ENCODE measurements at places on chromosomes 1 and 21.

GRCh38 chr1:8560035-8560434 is 242.1 kb downstream of the SLC45A1 start:
- no peak for DNase-seq

DNA sequence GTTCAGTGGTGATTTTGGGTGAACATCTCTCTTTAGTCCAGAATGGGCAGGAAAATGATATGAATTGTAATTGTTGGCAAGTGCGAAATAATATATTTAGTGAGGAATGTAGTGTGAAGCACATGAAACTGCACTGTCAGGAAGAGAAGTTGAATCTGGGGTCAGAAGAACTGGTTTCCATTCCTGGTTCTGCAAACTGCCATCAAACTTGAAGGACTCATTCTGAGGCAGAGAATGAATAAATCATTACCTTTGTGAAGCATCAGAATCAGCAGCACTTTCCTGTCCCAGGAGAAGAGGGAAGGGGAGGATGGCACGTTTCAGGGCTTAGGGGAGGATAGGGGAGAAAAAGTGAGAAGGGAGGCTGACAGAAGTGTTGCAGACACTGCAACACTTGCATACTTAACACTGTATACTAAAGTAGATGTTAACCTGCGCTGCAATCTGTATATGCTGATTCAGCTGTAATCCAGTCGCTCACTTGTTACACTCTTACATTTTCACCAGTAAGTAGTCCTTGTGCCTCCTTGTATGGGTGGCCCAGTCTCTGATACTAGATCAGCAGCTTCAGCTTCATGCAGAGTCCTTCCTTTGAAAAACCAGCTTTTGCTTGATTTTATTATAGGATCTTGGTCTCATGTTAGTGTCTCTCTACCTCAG is 10.5 kb upstream of the RPTN start:
- DNase-seq, result no peak

DNA sequence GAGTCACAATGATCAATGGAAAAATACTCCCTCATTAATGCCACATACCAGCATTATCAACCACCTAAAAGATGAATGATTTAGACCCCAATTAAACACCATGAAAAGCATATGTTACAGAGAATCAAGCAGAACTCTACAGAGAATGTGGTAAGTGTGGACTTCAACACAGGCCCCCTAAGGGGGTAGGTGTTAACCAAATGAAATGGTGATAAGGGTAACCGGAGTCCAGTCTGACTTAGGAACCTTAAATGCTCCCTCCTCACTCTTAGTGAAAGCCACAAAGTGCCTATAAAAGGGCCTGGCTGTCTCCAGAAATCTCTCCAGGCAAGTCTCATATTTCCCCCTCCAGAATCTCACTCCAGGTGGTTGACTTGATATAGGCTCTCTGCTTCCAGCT is 149.2 kb upstream of the FOXD3 start:
- no peak for DNase-seq

DNA sequence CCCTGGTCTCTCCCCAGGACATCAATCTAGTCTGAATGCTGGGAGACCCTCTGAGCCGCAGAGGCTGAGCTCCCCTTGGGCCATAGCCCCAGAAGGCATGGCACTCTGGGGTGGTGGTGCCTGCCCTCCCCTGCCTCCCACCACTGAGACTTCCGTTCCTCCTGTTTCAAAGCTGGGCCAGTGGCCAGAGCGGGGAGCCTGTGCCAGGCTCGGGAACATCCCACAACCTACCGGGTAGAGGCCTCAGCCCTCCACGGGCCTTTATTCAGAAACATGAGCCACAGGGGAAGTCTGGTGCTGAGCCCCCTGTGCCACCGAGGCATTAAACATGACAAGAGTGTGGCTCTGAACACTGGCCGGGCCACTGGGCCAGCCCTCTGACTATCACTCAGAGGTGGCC is 8.1 kb downstream of the CCDC24 start:
- no peak for DNase-seq

GRCh38 chr1:118563981-118564951 is 379.2 kb upstream of the SPAG17 start:
- DNase-seq, result no peak

- peak; percentile 70 for DNase-seq
These were observed 57.8 kb downstream of the FOXO6 start for GRCh38 chr1:41418857-41419583.

DNA sequence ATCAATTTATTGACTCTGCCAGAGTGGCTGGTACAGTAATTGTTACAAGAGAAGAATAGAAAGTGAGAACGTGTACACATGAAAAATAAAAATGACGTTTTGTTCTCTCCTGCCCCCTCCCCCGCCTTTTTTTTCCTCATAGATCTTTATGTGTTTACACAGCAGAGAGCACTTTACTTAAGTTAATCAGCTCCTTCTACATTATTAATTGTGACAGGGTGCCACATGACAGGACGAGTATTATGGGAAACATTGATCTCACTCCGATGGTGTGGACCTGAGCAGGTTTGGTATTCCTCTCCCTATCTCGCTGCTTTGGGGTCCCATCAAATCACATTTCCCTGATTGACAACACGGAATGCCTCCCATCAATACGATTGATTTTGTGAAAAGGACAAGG is 285.7 kb downstream of the TM2D1 start:
- DNase-seq, result no peak

DNA sequence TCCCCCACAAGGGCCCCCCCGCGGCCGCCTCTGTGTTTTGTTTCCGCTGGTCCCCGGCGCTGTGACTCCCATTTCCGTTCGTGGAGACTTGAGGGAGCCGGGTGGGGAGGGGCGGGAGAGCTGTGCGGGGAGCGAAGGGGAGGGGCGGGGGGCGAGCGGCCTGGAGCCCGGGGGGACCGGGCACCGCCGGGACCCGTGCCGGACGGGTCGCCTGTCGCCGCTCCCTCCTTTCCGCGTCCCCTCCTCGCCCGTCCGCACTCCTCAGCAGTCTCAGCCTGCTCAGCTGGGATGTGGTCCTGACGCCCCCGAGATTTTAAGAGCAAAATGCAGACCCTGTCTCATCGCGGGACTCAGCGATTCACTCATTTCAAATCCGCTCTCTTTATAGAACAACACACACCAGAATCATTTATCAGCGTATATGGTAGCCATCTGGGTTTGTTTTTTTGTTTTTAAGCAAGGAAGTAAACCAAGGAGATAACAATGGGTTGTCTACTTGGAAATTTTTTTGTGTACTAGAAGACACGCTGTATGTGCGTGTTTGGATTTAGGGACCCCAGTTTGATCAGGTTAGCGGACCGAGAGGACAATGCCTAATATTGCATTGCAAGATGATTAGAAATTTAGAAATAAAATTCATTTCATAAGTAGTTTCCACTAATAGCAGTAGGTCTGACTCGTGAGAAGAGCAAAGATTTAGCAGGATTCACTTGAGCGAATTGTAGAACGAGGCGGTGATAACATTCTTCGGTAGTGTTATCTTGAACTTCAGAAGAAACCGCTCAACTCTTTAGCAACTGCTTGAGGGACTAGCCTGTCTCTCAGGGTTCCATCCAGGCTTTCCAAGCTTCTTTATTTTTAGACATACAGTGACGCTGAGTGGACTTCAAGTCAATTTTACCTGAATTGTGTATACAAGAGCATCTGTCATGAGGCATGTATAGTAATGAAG is 1.1 kb downstream of the GABPA start:
- DNase-seq, result peak; percentile 79

- no peak for DNase-seq
These were observed 39.4 kb upstream of the HIVEP3 start for GRCh38 chr1:41958015-41958673.

DNA sequence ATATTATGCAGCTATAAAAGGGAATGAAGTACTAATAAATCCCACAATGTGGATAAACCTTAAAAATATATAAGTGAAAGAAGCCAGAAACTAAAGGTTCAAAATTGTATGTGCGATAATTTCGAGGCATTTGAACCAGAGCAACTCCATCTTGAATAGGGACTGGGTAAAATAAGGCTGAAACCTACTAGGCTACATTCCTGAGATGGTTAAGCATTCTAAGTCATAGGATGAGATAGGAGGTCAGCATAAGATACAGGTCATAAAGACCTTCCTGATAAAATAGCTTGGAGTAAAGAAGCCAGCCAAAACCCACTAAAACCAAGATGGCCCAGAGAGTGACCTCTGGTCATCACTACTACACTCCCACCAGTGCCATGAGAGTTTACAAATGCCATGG is 103.1 kb downstream of the SLC16A1 start:
- DNase-seq, result no peak

DNA sequence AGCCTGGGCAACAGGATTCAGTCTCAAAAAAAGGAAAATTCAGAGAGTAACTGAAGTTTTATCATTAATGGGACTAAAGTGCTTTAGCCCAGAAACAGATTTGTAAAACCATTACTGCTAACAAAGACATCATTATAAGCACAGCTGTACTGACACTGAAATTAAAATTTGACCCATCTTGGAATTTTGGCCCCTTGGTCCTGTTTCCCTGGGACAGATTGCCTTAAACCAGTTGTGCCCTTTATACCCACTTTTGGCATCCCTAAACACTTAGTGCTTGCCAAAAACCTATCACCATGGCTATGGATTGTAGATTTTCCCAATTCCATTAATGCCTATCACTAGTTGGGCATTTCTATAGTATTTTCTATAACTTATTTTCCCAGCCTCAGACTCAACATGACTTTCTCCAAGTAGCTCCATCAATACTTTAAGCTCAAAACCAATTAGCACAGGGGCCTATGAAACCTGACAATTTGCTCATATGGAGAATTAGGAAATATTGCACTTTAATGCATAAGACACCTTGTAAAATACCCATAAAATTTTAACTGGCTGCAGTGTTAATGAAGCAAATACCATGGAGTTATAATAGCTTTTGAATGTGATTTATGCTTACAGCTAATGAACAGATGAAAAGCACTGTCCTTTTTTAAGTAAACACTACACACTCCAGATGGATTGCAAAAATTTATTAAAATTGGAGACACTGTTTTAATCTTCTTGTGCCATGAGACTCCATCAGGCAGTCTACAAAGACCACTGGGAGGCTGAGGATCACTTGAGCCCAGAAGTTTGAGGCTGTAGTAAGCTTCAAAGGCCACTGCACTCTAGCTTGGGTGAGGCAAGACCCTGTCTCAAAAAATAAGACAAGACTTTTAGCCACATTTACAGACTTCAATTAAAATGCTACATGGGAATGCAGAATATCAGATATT is 4.3 kb downstream of the GAS5 start:
- no peak for DNase-seq

- peak; percentile 6 for DNase-seq
These were observed 194.4 kb downstream of the DPYD start for GRCh38 chr1:97726386-97726785.

DNA sequence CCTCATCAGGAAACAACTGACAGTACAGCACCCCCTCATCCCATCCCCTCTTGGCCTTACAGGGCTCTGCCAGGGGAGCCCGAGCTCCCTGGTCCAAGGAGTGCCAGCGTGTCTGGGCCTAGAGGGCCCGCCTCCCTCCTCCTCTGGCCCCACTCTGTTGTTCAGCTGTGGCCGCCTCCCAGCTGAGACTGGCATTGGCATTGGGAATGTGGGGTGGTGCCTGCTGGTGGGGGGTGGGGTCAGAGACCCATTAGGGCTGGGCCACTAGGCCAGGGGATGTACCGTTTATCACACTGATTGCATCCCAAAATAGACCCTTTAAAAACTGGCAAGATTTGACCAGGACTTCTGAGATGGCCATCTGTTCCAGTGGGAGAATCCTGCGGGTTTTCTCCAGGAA is 1.4 kb downstream of the LDLRAP1 start:
- no peak for DNase-seq

DNA sequence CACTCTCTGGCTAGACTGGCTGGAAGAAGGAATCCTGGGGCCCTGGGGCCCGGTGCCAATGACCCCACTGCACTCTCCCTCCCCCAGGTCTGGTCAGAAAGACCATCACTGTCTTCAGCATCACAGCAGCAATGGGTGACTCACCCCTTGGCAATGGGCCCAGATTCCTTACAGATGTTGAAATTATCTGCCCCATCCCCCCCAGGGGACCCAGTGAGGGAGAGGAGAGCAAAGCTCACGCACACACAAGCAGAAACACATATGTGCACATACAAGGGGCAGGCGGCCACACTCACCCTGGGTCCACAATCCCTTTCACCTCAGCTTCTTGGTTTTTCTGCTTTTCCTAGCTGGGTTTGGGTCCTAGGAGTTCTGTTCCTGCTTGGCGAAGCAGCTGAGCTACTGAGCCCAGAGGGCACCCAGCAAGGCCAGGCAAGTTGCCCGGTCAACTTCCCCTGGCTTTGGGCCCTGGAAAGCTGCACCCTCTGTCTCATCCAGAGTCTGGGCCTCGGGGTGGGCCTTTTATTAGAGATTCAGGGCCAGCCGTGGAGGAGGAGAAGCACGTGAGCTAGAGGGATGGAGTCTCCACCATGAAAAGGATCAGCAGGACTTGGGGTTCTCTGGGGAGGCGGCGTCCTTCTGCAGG is 2.6 kb downstream of the COL16A1 start:
- DNase-seq, result peak; percentile 97

- no peak for DNase-seq
These were observed 31.9 kb downstream of the SDC3 start for GRCh38 chr1:30876451-30877204.

DNA sequence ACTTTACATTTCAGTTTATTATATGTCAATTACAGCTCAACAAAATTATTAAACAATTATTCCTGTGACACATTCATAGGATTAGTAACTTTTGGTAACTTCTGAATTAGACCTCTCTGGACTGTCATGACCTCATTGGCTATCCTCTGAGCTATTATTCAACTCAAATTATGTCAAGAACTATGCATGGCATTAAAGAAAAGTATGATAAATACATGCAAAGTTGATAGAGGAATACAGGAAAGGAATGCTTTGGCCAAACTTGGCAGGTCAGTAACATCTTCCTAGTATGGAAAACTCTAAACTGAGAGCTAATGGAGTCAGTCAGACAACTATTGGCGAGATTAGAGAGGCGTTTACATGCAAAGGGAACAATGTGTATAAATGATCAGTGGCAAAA is 158.4 kb downstream of the DUSP10 start:
- no peak for DNase-seq

- DNase-seq, result no peak
These were observed 2.4 kb downstream of the RAP1GAP start for GRCh38 chr1:21666576-21667320.

GRCh38 chr1:28412731-28413130 is 43.2 kb downstream of the PHACTR4 start:
- peak; percentile 72 for DNase-seq

GRCh38 chr1:61953076-61953789 is 211.0 kb downstream of the PATJ start:
- no peak for DNase-seq

DNA sequence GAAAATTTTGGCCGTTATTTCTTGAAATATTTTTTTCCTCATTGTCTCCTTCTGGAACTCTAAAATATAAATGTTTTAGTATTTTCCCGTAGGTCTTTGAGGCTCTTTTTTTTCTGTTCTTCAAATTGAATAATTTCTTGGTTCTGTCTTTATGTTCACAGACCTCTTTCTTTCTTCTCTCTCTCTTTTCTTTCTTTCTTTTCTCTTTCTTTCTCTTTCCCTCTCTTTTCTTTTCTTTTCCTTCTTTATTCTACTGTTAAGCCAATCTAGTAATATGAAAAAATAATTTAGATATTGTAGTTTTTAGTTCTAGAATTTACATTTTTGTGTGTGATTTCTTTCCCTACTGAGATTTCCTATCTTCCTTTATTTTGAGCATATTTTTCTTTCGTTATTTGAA is 30.1 kb downstream of the CLIC4 start:
- no peak for DNase-seq
